AG09319 (cell line): ENCODE measurements at places on chromosomes 16 and 17.
A peak's percentile ranks its signal among the peaks of the same experiment; 100 is the strongest.

DNA sequence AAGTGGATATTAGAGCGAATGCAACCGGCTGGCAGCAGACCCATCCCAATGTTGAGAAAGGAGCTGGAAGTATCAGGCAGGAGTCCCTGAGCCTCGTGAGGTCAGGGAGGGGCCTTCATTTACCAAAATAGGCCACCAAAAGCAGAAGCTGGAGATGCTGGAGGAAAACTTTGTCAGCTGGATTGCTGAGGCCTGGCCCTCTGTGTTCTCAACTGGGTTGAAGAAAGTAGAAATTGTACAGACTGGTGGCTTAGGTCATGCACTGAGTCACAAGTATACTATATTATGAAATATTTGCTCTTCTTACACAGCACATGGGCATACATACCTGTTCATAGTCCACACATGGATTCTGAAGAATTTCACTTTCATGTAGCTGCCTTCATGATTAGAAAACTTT is 23.2 kb upstream of the TEKT3 start:
- DNase-seq: no peak

DNA sequence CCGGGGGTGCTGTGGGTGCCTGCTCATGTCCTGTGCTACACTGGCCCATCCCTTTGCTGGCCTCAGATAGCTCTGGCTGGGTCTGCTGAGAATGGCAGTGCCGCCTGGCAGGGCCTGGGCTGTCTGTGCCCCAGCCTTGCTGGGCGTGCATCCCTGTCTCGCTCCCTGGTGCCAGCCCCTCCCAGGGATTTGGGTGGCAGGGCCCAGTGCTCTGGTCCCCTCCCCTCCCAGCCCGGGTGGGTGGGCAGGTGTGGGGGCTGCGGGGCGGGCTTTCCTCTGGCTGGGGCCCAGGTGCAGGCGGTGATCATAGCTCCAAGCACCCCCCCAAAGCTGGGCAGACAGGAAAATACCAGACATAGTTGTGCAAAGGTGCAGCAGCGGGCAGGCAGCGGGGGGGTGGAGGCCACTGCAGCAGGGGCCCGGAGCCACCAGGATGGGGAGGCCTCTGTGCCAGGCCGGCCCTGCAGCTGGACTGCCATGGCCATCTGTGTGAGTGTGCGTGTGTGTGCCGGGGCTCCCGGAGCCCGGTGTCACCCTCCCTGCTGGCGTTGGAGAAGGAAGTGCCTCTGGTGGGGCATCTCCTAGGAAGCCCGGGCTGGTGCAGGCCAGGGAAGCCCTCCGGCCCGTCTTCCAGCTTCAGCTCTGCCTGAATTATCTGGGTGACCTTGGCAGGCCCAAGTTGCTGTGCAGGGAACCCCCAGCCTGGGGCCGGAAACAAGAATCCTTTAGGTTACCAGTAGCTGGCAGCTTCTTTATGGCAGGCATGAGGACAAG is 7.4 kb downstream of the GLIS2 start:
- no peak for DNase-seq

DNA sequence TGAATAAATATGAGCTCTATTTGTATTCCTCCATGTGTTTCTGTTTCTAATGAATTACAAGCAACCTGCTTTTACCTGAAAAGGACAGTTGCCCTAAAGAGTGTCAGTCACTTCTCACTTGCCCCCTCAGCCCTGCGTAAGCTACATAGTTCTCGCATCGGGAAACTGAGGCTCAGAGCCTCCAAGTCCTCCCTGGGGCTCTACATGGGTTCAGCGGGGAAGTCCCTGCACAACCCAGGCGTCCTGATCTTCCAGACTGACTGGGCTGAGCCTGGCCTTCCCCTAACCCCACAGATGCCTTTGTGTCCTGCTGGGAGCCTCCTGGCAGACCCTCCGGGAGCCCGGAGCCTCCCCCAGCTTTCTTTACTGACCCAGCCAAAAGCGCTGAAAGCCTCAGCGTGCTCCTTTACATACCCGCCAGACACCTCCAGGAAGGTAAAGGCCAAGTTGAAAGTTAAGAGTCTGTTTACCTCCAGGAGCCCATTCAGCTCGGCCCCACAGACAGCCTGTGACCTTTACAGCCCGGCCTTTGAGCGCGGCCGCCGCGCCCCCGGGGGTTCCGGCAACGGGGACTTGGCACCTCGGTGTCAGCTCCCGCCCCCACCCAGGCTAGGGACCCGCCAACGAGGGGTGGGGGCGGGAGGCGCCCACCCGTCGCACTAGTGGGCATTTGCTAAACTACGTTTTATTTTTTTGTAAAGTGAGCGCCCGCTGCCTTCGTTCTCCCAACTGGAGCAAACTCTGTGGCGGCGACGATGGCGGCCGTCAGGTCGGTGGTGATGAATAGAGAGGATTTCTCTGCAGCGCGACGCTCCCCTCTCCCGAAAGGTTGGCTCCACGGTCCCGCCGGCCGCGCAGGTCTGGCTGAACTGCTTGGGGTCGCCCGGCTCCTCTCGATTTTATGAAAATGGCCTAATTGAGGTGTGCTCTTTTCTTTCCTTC is 4.4 kb upstream of the HOXB13 start:
- DNase-seq: no peak

GRCh38 chr17:30969989-30970830 is 629 bp upstream of the RNF135 start:
- no peak for DNase-seq

DNA sequence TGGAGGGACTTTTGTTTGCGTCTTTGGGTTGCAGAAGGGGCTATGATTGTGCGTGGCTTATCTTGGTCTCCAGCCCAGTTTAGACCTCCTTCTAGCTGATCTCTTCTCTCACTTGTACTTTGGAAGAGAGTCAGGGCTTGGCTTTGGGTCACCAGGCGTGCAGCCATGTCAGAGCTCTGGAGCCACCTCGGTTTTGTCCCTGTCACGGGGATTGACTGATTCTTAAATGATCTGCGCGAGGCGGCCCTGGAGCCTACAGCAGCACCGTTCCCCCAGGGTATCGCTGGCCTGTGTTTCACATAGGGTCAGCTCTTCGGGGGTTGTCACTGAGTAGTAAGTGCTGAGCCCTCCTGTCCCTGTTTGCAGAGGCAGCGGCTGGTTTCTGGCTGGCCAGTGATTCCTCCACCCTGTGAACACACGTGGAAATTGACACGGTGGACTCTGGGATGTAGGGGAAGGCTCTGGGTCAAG is 209.8 kb upstream of the CHMP6 start:
- DNase-seq: no peak

DNA sequence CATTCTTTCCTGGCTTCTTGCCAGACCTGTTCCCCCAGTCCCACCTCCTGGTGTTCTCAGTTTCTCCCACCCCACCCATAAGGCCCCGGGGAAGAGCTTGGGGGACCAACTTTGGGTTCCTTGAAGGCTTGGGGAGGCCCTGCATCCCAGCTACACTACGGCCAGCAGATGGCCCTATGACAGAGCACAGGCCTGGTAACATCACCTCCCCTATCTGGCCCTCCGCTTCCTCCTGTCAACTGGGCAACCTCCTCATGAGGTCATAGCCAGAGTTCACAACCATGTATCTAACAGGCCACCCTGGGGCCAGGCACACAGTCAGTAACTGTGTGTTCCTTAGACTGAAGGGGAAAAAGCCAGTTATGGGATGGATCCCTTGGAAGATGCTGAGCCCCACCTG is 31.4 kb downstream of the MYO15A start:
- no peak for DNase-seq

DNA sequence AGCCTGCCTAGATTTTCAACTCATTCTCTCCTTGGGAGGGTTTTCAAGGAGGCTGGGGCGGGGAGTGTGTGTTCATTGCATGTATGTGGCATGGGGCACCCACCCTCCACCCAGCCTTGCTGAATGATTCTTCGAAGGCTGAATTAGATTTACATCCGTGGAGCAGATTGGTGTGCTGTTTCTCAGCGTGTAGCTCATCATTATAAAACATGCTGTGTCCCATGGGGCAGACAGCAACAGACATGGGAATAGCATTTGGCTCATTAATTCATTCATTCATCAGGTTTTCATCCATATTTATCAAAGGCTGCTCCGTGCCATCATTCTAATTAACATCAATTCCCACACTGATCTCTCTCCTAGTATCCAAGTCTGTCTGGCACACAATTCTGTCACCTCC is 10.6 kb upstream of the CD300A start:
- no peak for DNase-seq

DNA sequence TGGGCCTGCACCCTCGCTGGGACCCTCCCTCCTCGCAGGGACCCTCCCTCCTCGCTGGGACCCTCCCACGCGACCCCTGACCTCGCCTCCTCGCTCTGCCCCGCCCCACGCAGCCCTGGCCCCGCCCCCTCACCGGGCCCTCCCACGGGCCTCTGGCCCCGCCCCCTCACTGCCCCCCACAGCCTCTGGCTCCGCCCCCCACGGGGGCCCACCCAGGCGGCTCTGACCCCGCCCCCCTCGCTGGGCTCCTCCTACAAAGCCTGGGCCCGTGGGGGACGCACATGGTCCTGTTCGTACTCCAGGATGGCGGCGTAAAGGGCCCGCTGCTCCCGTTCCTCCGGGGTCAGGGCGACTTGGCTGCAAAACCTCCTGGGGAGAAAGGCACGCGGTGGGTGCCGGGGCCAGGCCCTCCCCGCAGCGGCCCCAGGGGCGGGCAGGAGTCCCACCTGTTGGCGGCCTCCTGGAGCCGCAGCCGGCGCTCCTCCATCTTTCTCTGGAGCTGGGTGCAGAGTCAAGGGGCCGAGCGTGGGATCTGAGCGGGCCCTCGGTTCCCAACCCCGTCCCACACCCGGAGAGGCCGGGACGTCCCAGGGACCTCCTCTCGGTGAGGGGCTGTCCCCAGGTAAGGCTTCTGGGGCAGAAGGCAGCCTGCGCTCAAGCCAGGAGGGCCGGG is 9.0 kb downstream of the VPS9D1 start:
- no peak for DNase-seq

- no peak for DNase-seq
These were observed 4.8 kb downstream of the SPHK1 start for GRCh38 chr17:76388966-76389888.

DNA sequence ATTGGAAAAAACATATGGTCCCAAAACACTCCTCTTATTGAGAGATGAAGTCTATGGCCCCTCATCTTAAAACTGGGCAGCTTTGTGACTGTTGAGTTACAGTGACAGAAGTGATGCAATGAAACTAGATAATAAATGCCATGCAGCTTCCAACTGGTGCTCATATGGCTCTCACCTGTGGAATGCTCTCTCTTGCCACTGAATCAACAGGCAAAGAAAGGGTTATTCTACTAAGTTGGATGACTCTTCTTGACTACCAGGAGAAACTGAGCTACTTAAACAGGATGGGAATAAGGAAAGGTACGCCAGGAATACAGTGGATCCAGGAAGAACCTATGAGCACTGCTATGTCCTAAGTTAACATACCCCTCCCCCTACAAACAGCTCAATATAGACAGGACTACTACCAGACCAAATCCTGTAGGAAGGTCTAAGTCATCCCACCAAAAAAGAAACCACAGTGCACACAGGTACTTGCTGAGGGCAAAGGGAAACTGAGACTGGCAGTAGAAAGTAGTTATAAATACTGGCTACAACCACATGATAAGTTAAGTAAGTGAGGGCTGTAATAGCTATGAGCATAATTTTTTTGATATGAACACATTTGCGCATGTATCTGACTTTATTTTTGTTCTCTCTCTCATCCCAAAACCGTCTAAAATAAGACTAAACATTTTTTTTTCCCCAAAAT is 398.5 kb downstream of the ZFHX3 start:
- DNase-seq: no peak

- DNase-seq: no peak
These were observed 19.9 kb upstream of the CALB2 start for GRCh38 chr16:71338632-71339031.

GRCh38 chr16:57536306-57537193 is at the start of gene CCDC102A:
TSS of gene CCDC102A (minus strand) at chr16:57536571. CDS start at chr16:57529177, 7,394 bp downstream.
- DNase-seq: peak; percentile 5

DNA sequence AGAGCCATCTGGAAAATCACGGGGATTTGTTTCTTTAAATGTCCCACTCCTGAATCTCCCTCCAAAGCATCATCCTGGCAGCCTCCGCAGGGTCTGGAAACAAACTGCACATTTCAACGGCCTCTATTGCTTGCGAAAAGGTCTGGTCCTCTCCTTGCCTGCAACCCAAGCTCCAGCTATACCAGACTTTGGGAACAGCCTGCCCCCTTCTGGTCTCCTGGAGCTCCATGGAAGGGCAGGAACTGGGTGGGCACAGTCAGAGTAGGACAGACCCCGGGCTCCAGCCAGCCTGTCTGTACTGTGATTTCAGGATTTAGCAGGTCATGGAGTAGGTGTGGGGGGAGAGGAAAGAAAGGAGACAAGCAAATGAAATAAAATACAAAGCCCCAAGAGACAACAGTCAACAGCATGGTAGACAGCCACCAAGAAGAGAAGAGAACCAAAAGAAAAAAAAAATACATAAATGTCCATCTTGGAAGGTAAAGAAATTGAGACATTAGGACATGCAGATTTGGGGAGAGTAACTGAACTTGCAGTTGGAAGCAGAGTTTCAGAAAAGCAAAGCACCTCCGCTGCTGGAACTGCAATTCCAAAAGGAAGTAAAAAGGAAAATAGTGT is 2.7 kb downstream of the XYLT1 start:
- peak; percentile 57 for DNase-seq

- no peak for DNase-seq
These were observed 3.5 kb downstream of the CTRB1 start for GRCh38 chr16:75222271-75222783.

- no peak for DNase-seq
These were observed 8.7 kb upstream of the ARHGAP23 start for GRCh38 chr17:38419508-38419981.

- no peak for DNase-seq
These were observed 80.1 kb downstream of the CLEC16A start for GRCh38 chr16:11024333-11025053.

DNA sequence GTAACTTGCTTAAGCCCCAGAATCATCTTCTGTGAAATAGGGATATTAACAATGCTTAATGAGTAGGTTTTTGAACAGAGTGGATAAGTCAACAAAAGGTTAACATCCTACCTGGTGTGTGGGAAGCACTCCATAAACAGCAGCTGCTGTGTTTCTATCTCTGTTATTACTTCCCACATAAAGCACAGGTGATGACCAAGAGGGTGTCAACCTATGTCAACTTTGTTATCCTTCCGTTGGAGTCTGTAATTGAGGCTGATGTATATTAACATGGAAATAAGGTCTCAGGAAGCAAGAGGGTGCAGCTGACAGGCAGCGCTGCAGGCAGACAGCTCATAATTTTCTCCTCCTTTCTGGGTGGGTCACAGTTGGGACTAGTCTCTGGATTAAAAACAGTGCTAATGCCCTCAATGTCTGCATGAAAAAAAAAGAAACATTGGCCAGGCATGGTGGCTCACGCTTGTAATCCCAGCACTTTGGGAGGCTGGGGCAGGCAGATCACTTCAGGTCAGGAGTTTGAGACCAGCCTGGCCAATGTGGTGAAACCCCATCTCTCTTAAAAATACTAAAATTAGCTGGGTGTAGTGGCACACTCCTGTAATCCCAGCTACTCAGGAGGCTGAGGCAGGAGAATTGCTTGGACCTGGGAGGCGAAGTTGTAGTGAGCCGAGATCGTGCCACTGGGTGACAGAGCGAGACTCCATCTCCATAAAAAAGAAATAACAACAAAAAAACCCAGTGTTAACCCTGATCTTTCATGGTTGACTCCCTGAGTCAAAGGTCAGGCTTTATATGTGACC is 269.6 kb downstream of the SNX29 start:
- no peak for DNase-seq
